ENCODE measurements at places on chromosomes 5 and 9.

DNA sequence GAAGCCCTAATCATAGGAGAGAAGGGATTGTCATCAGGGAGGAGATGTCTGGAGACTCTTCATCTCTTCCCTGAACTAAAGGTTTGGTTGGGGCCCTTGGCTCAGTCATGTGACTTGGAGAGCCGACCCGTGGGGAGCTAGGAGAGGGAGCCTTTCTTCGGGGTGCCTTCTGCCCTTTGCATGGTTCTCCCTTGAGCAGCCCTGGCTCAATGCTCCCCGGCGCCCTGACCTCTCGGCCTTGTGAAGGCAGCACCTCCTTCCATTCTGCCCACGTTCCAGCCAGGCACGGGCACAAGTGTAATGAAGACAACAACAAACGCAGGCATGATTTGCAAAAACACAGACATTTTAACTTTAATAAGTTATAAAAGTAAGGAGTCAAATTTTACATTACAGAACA, 50.4 kb downstream of the ZNF354C start:
- no peak for DNase-seq

DNA sequence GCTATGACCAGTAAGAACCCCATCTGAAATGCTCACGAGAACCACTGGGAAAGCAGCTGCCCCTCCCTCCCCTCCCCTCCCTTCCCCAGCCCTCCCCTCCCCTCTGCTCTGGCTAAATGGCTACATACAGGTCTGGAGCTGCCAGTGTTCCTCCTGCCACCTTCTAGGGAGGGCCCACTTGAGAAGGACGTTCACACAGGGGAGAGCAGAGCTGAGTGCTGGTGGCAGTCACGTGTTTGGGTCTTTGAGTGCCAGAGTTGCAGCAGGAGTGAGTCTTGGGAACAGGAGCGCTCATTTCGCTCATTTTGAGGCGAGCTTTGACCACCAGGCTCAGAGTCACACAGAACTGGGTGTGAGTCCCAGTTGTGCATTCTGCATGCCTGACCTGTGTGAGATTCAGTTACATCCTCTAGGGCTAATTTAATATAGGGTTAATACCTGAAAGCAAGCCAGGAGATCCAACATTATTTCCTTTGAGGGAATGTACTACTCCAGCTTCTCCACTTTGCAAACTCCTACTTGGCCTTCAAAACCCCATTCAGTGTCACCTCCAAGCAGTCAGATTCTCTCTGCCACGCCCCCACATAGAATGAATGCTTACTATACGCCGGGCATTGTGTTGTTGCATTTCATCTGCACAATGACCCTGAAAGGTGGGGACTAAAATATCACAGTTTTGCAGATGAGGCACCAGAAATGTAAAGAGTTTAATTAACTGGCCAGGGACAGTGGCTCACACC, 25.1 kb downstream of the CPLX2 start:
- DNase-seq, result no peak

GRCh38 chr5:177494346-177495195, 2.8 kb downstream of the PDLIM7 start:
- peak; percentile 93 for DNase-seq

DNA sequence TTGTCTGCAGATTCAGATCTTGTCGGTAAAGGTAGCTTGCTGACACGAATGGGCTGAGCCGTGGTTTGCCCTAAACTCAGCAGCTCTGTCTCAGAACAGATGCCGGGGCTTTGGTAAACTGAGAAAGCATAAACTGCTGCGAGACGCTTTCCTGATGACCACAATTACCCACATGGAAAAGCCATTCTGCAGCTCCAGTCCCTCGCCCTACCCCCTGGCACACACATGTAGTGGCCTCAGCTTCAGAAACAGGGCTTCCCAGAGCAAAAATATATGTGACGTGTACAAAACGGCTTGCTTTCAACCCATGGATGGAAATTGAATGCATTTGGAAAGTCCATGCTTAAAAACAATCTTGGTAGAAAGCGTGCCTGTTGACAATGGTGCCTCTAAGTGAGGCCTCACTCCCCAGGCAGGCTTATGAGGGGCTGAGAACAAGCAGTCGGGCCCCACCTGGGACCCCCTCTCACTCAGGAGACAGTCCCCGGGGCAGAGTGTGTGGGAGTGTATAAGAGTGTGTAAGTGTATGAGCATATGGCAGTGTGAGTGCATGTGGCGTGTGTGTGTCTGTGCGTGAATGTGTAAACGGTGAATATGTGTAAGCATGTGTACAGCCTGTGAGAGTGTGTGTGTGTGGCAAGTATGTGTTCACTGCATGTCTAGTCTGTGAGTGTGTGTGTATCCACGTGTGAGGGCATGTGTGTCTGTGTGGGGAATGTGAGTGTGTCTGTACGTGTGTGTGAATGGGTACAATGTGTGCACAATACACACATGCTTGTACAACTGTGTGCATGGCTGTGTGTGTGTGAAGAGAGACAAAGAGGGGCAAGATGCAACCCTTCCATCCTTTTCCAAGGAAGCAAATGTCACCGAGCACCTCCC, 88.2 kb upstream of the SMIM23 start:
- DNase-seq, result no peak

GRCh38 chr9:86041311-86041741, 58.0 kb downstream of the GOLM1 start:
- peak; percentile 78 for DNase-seq

DNA sequence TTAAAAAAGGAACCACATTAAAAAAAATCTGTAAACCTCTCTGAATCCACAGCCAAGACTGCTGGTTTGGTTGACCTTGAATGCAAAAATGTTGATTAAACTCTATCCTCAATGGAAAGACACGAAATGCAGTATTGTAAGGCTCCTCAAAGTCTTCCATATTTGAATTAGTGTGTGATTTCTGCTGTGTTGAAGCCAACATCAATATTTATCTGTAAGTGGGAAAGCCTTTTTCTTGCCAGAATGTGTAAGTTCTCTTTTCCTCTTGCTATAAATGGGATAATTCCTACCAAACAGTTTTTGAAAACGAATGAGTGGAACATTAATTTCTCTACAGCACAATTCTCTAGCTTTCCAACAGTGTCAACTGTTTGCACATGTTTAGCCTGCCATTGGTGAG, 422.1 kb upstream of the TNC start:
- DNase-seq, result peak; percentile 17

DNA sequence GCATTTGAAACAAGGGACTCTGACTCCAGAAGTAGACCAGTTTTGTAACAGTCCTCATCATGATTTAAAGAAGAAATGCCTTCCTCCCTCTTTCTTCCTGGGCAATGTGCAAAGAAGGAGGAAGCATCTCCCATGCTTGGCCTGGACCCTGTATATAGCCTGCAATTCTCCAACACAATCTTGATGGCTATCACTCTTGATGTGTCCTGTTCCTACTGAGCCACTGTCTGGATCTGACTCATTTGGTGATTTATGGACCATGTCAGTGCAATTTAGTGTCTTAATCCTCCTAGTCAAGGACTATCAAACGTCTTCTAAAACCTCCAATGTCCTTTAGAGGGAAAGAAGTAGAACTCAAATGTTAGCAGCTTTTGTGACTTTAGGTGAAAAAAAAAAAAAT, 697.3 kb downstream of the TLR4 start:
- no peak for DNase-seq

- no peak for DNase-seq
Measured at GRCh38 chr5:37557734-37558293, 178.7 kb downstream of the WDR70 start.

DNA sequence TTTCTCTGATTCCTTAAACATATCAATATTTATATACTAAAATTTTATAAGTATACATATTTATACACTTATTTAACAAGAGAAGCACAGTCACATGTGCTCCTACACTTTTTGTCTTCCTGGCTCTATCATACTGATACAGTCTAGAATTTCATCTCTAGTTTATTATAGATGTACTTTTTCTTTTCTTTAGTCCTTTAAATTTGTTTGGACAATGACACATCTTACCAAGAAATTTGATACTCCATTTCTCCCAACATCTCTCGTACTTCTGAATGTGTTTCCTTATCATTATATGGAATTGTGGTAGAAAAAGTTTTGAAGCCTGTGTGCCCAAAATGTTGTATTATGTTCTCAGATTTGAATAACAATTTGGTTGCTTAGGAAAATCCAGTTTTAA, 104.6 kb downstream of the DMRT2 start:
- DNase-seq, result no peak

GRCh38 chr5:64019746-64020145, 57.5 kb upstream of the HTR1A start:
- DNase-seq, result no peak

DNA sequence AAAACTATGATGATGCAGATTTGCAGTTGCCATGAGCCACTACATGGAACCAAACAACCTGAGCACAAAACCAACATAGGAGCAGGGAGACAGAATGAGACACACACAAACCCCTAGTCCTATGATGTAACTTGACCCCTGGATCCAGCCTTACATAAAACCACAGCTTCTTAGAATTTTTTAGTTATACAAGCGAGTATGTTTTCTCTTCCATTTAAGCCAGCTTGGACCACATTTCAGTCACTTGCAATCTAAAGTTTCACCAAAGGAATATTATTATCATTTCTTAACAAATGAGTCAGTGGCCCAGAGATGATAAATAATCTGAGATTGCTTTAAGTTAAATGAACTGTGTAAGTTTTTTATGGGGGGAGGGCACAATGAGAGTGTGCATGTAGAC, 6.8 kb downstream of the SPOCK1 start:
- peak; percentile 30 for DNase-seq

GRCh38 chr9:126111556-126111955, 215.1 kb upstream of the MVB12B start:
- DNase-seq, result no peak

DNA sequence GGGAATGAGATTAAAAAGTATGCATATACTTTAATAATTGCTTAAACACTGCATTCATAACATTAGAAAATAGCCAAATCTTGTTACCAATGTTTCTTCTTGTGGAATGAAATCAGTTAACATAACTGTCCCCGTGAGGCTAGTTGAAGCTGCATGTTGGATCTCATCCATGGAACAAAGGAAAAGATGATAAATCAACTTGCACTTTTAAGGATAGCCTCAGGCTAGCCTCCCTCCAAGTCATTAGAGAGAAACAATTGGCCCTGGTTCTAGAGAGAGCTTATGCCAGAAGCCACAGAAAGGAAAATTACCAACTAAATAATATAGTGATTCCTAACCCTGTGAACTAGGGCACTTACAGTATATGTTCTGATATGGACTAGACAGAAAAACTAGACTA, 66.9 kb downstream of the GRIN3A start:
- no peak for DNase-seq

GRCh38 chr5:139803978-139804377, 8.4 kb downstream of the PSD2 start:
- DNase-seq, result no peak

- DNase-seq, result no peak
Measured at GRCh38 chr5:165370233-165370632, 1864.8 kb downstream of the MAT2B start.

DNA sequence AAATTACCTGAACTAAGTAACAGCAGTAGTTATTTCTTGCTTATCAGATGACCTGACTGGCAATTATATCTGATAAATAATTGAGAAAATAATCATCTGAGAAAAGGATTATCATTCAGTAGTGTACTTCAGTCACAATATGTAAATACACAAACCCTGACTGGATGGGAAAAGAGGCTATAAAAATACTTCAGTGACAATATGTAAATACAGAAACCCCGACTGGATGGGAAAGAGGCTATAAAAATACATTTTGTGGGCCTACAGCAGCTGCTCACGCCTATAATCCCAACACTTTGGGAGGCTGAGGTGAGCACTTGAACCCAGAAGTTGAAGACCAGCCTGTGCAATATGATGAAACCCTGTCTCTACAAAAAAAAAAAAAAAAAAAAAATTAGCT, 11.1 kb downstream of the UBAP2 start:
- DNase-seq, result no peak

GRCh38 chr5:20446121-20446520, 458.1 kb upstream of the CDH18 start:
- no peak for DNase-seq

DNA sequence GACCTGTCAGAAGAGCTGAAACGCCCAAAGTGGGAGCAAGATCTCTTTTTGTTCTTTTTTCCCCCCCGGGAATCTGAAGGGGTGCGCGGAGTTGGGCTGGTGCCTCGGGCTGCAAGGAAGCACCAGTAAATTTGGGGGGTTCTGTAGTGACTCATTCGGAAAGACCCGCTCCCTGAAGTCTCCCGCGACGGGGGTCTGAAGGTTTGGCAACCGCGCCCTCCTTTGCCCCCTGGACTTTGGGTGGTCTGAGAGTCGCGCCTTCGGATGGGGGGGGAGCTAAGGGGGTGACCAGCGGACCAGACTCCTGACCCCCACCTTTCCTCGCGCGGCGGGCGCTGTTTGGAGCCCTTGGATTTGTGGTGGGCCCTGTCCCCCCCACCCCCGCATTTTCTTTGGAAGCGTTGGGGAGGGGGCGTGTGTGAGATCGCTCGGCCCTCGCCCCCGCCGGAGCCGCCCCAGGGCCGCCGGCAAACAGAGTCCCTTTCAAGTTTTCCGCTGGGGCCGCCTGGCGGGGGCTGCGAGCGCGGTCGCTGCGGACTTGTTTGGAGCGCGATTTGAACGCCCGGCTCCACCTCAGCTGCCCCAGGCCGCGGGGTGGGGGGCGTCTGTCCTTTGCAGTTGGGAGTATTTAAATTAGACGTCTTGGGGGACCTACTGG, 2.0 kb downstream of the CXXC5 start:
- DNase-seq, result no peak

DNA sequence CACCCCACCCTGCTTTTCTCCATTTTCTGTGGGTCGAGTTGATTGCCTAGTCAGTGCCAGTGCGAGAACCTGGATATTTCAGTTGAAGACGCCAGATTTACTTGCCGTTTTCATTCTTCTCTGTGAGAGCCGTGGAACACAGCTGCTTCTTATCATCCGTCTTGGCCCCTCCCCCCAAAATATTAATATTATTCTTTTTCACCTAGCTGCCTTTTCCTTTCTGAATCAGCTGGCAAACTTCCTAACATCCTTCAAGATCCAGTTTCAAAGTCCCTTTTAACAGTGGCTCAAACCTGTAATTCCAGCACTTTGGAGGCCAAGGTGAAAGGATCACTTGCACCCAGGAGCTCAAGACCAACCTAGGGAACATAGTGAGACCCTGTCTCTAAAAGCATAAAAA, 117.1 kb upstream of the RASA1 start:
- DNase-seq, result peak; percentile 27

DNA sequence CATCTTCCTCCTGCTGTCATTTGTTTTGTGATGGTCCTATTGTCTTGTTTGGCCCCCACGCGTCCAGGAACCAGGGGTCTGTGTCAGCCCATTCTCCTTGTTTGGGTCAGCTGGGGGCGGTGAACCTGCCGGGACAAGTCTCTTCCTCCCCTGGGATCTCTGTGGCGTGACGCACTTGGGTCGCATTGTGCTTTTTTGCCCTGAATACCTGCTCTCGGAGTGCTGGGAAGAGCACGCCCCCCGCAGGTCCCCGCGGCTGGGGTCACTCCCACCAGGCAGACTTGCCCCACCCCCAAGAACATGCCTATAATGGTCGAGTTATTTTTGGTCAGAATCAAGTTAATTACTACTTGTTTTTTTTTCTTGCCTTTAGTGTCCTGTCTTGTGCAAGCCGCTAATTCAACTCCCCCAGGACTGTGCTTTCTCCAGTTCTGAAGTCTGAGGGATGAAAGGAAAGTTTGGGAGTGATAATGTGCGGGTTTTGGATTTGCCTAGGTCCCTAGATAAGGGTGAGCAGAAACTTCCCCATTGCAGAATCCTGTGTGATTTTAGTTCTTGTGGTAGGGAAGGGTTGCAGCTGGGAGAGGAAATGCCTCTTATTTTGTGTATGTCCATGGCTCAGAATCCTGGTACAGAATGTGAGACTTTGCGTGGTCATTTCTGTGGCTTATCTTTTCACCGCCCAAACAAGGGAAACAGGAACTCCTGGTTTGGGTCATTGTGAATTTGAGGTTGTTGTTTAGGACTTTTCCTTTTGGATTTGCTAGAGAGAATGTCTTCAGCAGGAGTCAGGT, 789 bp downstream of the ACER2 start:
- peak; percentile 8 for DNase-seq
